ENCODE measurements at places on chromosomes 5 and 9. TPM values are rescaled to one million over a fixed set of nuclear protein-coding genes. Genes with fewer than 3 reads are reported as not detected.

- no peak for DNase-seq
These were observed 151.4 kb downstream of the HSD17B3 start for GRCh38 chr9:96150324-96151227.

- DNase-seq: no peak
These were observed 71.5 kb upstream of the RPS23 start for GRCh38 chr5:82349652-82350051.

GRCh38 chr9:135144581-135145170, 57.2 kb downstream of the OLFM1 start:
- DNase-seq: no peak

GRCh38 chr5:128684961-128685360, 146.9 kb upstream of the FBN2 start:
- DNase-seq: no peak

DNA sequence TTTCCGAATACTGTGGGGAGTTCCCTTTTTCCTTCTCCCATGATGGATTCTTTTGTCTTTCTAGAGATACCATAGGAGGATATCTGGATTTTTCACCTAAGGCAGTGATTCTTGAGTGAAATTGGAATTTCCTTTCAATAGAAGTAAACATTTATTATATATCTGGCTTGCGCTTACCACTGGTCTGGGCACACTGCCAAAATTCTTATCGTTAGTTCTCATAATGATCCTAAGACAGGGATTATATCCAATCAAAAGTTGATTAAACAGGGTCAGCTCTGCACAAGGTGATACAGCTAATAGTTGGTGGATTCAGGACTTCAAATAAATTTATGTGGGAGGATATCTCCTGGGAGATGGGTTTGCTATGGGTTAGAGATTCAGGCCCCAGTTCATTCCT, 9.6 kb downstream of the TLE4 start:
- no peak for DNase-seq

Gene SVEP1
- total RNA-seq: 0.29 TPM

Measured in epithelial cell of proximal tubule (primary cell).